ENCODE measurements at places on chromosomes 5 and 9.

- DNase-seq: no peak
Measured at GRCh38 chr5:142095651-142096330, 12.8 kb upstream of the NDFIP1 start.

DNA sequence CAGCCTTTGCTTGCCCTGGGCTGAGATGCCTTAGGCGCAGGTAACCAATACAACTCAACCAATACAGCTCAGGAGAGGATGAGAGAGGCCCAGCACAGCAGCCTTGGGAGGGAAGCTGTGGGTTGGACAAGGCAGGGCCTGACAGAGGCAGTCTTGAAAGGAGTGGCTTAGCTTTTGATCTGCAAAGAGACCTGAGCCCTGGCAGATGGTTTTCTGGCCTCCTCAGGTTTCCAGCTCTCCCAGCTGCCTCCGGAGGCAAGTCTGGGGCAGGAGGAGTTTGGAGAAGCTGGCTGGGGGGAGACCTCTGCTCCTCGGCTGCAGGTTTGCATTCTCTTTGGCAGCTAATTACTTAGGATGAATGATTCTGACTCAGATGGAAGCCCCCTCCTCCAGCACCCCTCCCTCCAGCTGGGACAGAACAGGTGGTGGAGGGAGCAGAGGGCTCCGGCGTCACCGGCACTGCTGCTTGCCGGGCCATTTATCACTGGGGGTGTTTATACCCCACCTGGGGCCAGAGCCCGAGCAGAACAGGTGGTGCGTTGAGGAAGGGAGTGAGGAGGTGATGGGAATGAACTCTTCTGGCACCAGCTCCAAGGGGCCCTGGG, 50.8 kb downstream of the TSPAN17 start:
- no peak for DNase-seq

DNA sequence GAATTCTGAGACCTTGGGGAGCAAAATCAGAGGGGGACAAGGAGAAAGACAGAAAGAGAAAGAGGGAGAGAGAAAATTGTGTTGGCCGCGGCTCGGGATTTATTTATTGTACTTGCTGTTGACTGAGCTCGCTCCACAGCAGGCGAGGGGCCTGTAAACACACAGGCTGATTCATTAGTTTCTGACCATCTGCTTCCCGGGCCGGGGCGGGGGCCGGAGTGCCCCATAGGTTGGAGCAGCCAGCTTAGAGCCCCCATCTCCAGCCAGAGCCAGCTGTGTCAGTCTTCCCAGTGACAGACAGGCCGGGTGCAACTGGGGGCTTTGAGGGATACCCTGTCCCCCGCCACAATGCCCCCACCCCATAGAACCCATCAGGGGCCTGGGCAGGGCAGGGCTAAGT, 30.9 kb downstream of the NTNG2 start:
- no peak for DNase-seq

GRCh38 chr5:167012123-167013034, 1279.1 kb upstream of the WWC1 start:
- DNase-seq: no peak
